Spinal cord (tissue), 10 donors: ENCODE measurements at places on chromosomes 3 and 15. TPM values are rescaled to one million over a fixed set of nuclear protein-coding genes. Genes with fewer than 3 reads are reported as not detected.

GRCh38 chr15:96146726-96147125 lies 183.8 kb upstream of the NR2F2 start:
- H3K4me3 ChIP-seq = no peak overlapping the region
- no peaks in the 10 kb centered on the region for H3K27me3 ChIP-seq
- no peaks in the 10 kb centered on the region for H3K4me1 ChIP-seq
- H3K27ac ChIP-seq = no peak overlapping the region
- no peak for DNase-seq
- H3K36me3 ChIP-seq = no peaks in the 10 kb centered on the region

GRCh38 chr3:71709908-71710511 lies 15.2 kb downstream of the EIF4E3 start:
- peaks cover 14% of the 10 kb centered on the region for H3K36me3 ChIP-seq
- H3K27ac ChIP-seq = no peak overlapping the region
- H3K27me3 ChIP-seq = no peaks in the 10 kb centered on the region
- no peaks in the 10 kb centered on the region for H3K4me1 ChIP-seq
- no peak overlapping the region for H3K4me3 ChIP-seq

DNA sequence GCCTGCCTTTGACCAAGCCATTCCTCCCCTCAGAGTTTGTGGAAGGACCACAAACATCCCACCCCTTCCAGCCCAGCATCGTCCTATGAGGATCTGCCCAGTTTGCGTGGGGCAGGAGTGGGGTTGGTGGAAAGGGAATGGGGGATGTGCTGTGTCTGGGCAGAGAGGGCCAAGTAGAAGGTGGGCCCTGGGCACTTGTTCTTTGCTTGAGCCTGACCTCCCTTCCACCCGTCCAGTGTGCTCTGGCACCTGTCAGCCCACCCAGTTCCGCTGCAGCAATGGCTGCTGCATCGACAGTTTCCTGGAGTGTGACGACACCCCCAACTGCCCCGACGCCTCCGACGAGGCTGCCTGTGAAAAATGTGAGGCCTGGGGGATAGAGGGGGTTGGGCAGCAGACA lies 10.3 kb downstream of the SPINT1 start:
- H3K27me3 ChIP-seq = no peaks in the 10 kb centered on the region
- peaks cover 6% of the 10 kb centered on the region for H3K4me1 ChIP-seq
- H3K27ac ChIP-seq = no peak overlapping the region
- DNase-seq = no peak
- H3K36me3 ChIP-seq = peaks cover 6% of the 10 kb centered on the region
- no peak overlapping the region for H3K4me3 ChIP-seq

DNA sequence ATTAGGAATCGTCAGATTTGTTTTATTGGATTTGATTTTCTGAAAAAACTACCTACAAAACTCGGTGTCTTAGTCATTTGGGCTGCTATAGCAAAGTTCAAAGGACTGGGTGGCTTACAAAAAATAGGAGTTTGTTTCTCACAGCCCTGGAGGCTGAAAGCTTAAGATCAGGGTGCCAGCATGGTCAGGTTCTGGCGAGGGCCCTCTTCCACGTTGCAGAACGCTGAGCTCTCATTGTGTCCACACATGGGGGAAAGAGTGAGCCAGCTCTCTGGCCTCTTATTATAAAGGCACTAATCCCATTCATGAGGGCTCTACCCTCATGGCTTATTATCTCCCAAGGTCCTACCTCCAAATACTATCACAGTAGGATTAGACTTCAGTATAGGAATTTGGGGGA lies 40.6 kb upstream of the MRPS22 start:
- no peaks in the 10 kb centered on the region for H3K36me3 ChIP-seq
- H3K4me3 ChIP-seq = no peak overlapping the region
- DNase-seq = no peak
- no peaks in the 10 kb centered on the region for H3K27me3 ChIP-seq
- H3K27ac ChIP-seq = no peak overlapping the region

GRCh38 chr15:57476533-57476975 lies 100.2 kb downstream of the CGNL1 start:
- no peak overlapping the region for H3K4me3 ChIP-seq
- H3K27me3 ChIP-seq = no peaks in the 10 kb centered on the region
- H3K27ac ChIP-seq = peak overlapping the region; percentile 57
- no peaks in the 10 kb centered on the region for H3K36me3 ChIP-seq
- no peak for DNase-seq

DNA sequence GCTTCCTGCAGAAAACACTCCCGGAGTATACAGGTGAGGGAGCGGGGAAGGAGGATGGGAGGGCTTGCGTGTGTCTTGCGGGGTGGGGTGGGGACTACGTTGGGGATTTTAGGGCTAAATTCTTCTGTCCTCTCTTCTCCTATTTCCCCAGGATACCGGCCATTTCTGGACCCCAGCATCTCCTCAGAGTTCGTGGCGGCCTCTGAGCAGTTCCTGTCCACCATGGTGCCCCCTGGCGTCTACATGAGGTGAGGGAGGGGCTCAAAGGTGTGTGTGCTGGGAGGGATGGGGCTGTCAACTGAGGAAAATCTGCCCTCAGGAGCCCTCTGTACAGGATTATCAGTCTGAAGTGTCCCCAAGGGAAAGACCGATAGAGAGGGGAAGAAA lies 6.6 kb downstream of the DUOX1 start:
- DNase-seq = no peak
- no peak overlapping the region for H3K27ac ChIP-seq
- peaks cover 36% of the 10 kb centered on the region for H3K27me3 ChIP-seq
- H3K4me1 ChIP-seq = peaks cover 13% of the 10 kb centered on the region
- H3K4me3 ChIP-seq = no peak overlapping the region

Gene PLCB2
- total RNA-seq = 7.6 TPM

- H3K4me3 ChIP-seq = no peak overlapping the region
- DNase-seq = no peak
- H3K27me3 ChIP-seq = peaks cover 15% of the 10 kb centered on the region
- H3K36me3 ChIP-seq = no peaks in the 10 kb centered on the region
- H3K27ac ChIP-seq = peak overlapping the region; percentile 33
These were observed 7.0 kb downstream of the GPR160 start for GRCh38 chr3:170044795-170045244.

Gene PDHB
- 81.7 TPM for total RNA-seq

Gene CALML4
- total RNA-seq = 5.1 TPM
